ENCODE measurements at places on chromosomes 12 and 14. TPM values are rescaled to one million over a fixed set of nuclear protein-coding genes. Genes with fewer than 3 reads are reported as not detected.

OTX2 gene
- total RNA-seq = not detected

IGF1 gene
- total RNA-seq = 0.52 TPM

PXMP2 gene
- 38.0 TPM for total RNA-seq

CFAP54 gene
- total RNA-seq = 1.2 TPM

DNA sequence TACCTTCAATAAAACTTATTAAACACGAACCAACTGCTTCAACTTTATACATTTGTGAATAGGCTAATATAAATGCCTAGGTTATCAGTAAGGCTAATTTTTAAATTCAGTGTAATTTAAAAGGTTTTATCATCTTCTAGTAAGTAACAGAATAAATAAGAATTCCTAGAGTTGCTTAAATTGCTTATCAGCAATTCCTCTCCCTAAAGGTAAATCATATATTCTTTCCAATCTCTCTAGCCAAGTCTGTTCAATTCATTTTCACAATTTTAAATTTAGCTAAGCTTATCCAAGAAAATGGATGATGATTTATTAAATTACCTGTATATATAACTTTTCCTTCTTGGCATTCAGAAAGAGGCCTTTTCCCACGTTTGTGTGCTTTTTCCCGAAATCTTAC, 4.6 kb downstream of the PUS7L start:
- no peak for DNase-seq

DNA sequence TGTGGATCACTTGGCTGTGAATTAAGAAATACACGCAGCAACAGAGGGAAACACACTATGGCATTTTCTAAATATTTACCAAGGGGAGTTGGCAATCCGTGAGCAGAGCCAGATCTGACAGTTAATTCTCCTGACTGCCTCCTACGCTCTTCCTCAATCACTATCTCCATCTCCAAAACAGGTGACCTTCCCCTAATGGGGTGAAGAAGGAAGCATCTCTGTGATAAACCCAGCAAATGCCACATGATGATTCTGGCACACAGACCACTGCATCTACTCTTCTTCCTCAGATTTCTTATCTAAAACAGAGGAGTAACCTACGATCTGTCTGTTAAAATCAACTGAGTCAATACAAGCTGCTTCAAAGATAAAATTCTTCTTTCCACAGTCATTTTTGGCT, 4.4 kb downstream of the SPTB start:
- DNase-seq = no peak

MYF6 gene
- not detected for total RNA-seq
